WERI-Rb-1 (cell line): ENCODE measurements at places on chromosomes 4 and X.

- no peak for DNase-seq
Measured at GRCh38 chrX:131332331-131332730, 43.2 kb upstream of the IGSF1 start.

- DNase-seq, result no peak
Measured at GRCh38 chr4:100849319-100849718, 331.5 kb upstream of the EMCN start.

DNA sequence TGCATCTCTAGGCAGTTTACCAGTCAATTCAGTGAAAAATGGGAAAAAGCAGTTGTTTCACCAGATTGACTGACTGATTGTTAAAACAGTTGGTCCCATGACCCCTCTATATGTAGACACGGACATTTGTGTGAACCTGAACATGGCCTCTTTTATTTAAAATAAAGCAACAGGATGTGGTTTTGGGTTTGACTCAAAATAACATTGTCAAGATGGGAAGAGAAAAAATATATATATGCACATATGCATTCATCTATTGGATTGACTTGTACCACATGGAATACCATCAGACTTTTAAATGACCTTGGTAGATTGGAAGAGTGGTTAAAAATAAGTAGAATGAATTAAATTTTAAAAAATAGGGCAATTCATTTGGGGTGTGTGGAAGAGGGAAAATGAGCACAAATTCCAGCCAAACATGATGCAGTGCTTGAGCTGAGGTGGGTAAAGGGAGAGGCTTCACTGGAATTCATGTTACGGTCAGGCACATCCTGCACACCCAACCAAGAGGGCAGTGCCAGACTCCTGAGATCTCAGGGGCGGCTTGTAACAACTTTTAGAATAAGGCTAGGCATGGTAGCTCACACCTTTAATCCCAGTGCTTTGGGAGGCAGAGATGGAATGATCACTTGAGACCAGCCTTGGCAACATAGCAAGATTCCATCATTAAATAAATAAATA is 560.7 kb upstream of the TENM3 start:
- no peak for DNase-seq

DNA sequence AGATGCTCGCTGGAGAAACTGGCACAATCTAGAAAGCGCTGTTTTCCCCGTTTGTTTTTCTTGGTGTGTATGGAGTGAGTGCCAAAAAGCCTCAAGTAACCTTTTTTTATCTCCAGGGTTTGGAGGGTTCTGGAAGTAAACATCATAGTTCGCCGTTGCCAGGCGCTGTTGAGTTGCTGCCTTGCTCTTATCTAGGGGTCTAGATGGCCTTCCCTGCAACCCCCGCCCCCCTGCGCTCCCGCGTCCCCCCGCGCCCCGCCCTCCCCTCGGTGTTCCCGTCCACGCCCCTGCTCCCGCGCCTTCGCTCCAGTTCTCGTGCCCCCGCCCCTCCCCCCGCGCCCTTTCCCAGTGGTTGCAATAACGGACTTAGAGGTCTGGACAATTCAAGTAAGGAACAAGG is 555 bp upstream of the GCNA start:
- DNase-seq, result no peak

DNA sequence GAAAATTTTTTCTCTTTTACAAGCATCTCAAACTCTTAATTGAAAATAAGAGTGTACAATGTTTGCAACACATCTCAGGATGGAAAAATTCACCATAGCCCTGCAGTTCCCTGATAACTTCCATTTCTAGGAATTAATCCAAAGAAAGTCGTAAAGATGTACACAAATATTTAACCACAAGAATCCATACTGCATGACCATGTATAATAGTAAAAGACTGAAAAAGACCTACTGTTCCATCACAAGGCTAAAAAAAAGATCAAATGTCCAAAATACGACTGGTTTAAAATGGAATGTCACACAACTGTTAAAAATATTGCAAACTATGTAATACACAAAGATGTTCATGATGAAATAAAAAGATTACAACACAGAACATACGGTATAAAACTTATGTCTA is 32.1 kb downstream of the HUWE1 start:
- no peak for DNase-seq

DNA sequence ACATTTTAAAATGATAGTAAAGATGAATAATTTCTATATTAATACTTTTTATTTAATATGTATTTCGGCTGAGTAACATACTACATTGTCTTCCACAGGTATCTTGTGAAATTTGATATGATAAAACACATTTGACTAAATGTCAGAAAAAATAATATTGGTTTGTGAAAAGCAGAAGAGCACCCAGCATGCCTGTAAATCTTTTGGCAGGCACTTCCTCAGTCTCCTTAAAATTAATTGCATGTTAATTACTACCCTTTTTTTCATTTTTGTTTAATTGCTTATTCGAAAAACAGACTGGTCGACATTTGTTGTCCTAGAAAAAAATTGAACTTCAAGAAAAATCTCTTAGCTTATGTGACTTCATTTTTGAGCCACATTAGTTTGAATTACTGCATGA is 40.6 kb downstream of the CLCN3 start:
- DNase-seq, result no peak

DNA sequence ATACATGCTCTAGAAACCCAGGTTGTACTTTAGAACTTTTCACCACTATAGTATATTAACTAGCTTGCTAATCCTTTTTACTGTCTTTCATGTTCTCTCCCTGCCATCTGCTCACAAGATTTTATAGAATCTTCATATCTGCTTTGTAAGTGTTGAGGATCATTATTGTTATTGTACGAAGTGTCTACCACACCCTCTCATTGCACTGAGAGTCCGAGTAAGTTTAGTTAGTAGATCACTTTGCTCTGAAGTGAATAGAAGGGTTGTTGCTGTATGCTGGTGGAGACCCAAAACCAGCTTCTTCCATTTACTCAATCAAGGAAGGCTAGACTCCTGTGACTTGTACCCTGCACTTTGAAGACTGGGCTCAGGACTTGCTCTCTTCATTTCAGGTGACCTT is 17.1 kb downstream of the GAB1 start:
- no peak for DNase-seq

DNA sequence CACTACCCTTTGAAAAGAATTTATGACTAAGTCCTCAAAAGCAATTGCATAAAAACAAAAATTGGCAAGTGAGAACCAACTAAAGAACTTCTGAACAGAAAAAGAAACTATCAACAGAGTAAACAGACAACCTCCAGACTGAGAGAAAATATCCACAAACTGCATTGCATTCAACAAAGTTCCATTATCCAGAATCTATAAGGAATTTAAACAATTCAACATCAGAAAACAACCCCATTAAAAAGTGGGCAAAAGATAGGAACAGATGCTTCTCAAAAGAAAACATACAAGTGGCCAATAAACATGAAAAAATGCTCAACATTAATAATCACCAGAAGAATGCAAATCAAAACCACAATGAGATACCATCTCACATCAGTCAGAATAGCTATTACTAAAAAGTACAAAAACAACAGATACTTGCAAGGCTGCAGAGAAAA is 130.2 kb downstream of the GASK1B start:
- no peak for DNase-seq

DNA sequence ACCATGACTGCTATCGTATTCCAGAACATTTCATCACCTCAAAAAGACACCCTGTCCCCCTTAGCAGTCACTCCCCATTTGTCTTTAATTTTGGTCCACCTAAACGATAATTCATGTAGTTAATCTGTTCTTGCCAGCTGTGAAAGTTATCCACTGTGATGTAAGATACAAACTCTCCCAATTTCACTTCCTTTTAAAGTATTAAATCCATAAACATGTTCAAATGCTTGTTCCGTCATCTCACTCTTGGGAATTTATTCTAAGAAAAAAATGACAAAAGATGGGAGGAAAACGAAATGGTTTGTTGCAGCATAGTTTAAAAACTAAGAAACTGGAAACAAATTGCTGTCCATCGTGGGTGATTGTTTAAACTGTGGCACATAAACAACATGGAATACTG is 53.7 kb upstream of the IRF2 start:
- no peak for DNase-seq

DNA sequence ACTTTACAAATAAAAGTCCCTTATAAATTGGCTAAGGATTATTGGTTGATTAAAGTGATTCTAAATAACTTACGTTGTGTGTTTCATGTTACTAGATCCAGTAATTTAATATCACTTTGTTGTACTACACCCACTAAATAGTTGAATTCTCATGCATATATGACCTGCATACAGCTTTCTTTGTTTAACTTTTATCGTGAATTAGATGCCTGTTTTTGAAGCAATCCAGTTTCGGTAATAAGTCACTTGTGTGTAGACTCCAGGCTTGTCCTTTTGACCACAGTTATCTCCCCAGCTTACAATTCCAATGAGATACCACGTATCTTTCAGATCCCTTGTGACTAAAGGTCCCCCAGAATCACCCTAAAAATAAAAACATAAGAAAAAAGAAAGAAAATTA is 27.3 kb upstream of the TMPRSS11D start:
- DNase-seq, result no peak

DNA sequence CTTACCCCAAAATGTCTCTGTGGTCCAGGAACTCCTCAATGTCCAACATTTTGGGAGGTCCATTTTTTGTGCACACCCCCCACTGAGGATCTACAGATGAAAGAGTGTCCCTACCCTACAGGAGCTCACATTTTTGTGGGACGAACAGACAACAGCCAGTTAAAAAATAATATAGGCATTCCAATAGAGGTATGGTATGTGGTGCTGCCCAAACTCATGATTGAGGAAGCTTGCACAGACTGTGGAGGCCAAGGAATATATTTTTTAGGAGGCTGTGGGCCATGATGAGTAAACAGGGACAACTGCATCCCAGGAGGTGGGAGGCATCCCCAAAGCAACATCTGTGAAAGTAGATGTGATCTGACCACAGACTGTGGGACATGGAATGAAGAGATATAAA is 181.0 kb upstream of the HCCS start:
- no peak for DNase-seq

- peak; percentile 96 for DNase-seq
Measured at GRCh38 chr4:648579-649292, 23.4 kb downstream of the PDE6B start.

- no peak for DNase-seq
Measured at GRCh38 chr4:83297548-83298260, 13.1 kb upstream of the COQ2 start.

- no peak for DNase-seq
Measured at GRCh38 chr4:113094802-113095201, 45.3 kb downstream of the ANK2 start.

DNA sequence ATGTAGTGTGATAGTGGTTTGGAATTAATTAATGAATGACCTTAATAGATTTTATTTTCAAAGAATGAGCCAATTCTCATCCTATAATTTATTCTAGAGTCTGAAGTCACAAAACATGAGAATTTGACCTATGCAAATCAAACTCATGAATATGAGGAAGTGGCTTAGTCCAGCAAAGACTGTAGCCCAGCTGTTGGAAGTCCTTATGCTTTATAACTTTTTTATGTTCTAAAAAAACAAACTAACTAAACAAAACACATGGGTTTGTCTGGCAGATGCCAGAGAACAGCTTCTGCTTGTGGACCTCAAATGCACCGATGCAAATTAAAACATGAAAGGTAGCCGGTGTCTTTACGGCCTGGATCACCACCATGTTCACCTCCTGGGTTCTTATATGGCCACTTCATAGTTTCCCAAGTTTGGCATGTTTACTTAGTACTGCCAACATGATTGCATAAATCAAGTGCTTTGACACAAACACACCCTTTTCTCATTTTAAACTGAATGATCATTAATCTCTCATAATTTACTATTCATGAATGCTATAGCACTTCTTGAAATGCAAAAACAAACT is 277.4 kb downstream of the PAPSS1 start:
- no peak for DNase-seq

DNA sequence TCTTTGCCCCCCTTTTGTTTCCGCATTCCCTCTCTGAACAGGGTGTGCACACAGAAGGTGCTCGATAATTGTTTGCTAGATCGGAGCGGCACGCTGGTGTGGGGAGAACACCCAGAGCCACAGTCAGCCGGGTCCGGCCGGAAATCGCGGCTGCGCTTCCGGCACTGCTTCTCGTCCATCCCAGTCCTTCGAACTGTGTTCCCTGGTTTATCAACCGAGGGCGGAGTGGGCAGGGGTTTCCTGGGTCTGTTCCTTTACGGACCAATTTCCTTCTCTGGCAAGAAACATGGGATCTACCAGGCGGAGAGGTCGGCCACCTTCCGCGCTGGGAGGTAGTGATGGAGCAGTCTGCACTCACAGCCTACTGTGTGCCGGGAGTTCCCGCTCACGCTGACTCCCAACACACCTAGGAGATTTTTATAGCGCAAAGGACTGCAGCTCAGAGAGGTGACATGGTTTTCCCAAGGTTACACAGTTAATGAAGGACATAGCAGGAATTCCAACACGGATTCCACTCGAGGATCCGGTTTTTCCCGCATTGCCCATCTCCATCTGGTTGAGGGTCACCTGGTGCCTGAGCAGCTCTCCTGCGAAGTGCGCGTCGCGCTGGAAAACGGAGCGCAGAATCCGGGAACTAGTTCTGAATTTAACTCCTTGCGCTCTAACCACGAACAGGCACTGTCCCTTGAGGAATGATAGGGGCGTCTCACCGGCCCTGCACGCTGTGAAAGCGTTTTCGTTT is 6.8 kb downstream of the MSX1 start:
- DNase-seq, result peak; percentile 65

DNA sequence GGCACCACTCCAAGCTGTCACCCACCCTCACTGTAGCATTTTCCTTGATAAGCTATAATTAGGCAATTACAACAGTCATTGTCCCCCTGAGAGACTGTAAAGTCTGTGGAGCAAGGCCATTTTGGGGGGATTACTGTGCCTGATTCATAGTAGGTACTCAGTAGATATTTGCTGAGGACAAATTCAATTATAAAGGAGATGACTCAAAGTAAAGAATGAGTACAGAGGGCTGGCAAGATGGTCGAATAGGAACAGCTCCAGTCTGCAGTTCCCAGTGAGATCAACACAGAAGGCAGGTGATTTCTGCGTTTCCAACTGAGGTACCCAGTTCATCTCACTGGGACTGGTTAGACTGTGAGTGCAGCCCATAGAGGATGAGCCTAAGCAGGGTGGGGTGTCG is 42.0 kb downstream of the MAOB start:
- DNase-seq, result no peak

DNA sequence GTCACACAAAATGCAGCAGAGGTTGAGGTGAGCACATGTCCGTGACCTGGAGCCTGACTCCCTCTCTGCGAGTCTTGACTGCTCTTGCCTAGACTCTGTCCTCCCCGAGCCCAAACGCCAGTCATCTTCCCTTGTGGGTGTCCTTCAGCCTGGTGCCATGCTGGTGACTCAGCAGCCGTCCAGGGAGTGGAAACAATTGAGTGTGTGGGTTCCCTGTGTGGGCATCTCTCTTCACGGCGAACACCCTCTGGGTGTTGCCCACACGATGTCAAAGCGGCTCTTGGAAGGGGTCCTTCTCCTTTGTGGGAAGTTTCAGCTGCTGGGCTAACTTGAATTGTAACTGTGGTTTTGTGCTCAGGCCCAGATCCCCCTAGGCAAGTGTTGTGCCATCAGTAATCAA is 17.5 kb upstream of the MSANTD1 start:
- no peak for DNase-seq

- DNase-seq, result no peak
Measured at GRCh38 chr4:114839986-114840385, 241.4 kb downstream of the UGT8 start.
